ENCODE measurements at places on chromosomes 2 and 18.

GRCh38 chr18:26649193-26649543 is 100.8 kb upstream of the KCTD1 start:
- no peak for DNase-seq

- no peak for DNase-seq
These were observed 36.1 kb upstream of the TWIST2 start for GRCh38 chr2:238811759-238812158.

DNA sequence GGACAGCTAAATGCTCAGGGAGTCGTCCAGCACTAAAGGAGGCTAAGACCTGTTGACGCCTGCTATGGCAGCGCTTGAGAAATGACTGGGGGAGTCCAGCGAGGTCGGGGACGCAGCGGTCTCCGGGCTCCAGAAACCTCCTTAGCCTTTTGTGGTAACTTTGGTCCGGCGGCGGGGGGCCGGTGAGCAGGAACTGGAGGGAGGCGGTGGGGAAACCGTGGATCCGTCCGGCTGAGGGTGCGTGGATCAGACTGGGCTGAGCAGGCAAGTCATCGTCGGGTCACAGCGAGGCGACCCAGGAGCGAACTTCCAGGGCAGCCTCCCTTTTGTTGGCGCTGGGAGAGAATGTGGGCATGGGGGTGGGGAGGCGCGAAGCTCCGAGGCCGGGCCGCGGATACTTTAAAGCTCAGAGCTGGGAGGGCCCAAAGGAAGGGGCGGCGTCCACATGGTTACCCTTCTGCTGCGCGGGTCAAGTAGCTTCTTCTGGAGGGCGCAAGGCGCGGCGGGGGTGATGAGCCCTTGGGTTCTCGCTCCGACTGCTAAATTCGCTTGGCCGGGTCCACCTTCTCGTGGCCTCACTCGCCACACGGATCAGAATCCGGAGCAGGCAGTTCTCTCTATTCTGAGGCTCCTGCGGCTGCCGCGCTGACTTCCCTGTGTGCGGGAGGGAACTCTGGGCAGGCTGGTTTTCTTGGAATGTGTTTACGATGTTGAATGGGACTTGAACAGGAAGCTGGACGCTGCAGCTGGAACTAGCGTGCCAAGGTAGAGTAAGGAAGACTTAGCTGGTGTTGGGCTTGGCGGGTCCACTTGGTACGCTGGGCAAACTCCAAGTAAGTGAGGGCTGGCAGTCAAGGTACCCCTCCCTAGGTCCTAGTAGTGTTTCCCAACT is 920 bp downstream of the GULP1 start:
- no peak for DNase-seq

GRCh38 chr2:143029141-143029540 is 100.1 kb upstream of the ARHGAP15 start:
- no peak for DNase-seq

DNA sequence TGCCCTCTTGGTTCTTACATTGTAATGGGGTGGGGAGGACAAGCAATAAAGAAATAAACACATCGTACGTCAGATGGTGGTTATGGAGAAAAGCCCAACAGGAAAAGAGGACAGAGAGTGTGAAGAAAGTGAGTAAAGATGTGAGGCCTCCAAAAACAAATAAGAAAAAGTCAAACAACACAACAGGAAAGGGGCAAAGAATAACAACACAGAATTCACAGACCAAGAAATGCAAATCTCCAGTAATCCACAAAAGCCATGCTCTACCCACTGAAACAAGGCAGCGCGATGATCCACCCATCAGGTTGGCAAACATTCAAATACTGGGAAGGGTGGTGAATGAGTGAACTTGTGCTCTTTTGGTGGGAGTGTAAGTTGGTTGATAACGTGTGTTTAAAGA is 16.7 kb upstream of the DUSP2 start:
- no peak for DNase-seq

DNA sequence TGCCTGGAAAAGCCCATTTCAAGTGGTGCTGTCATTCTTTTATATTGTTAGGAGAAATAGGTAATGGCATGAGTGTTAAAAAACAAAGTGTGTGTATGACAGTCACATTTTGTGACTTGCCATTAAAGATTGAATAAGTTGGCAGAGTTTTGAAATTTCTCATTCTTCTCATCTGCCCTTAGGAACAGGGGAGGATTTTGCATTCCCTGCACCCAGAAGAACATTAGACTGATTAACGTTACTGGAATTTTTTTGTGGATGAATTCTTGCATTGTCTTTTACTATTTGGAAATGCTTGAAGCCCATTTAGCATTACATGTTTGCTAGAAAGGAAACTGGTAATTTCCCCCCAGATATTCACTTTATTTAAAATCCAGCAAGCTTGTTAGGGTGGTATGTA is 162.2 kb downstream of the BABAM2 start:
- no peak for DNase-seq

GRCh38 chr2:187915810-187916209 is 361.6 kb upstream of the TFPI start:
- no peak for DNase-seq

DNA sequence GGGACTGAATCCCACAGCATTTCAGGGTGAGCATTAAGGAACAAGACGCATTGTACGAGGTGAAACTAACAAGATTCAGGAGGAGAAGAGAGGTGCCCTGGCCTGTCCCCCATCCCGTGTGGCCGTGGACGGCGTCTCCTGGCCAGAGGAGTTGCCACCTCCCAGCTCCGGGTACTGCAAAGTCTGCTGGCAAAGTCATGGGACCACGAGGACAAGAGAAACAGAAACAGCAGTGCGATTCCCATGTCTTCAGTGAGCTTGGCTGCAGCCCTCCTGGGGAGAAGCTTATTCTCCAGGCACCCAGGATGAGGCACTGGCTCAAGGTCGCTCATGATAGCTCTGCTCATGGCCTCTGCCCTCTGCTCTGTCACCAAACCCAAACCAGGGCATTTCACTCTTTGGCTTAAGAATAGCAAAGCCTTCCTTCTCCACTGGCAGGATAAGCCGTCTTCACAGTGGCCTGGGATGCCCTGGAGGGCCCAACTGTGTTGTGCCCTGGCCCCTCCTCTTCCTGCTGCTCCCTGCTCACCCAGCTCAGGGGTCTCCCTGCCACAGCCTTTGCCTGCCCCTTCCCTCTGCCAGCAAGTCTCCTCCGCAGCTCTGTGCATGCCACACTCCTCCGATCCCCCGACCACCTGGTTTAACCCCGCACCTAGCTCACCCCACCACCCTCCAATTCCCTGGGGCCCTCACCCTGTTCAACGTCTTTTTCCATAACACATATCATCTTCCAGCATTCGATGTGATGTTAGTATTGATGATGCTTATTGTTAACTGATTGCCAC is 144.8 kb downstream of the PXDN start:
- DNase-seq, result no peak

GRCh38 chr2:201831469-201831868 is 25.1 kb downstream of the CDK15 start:
- no peak for DNase-seq

DNA sequence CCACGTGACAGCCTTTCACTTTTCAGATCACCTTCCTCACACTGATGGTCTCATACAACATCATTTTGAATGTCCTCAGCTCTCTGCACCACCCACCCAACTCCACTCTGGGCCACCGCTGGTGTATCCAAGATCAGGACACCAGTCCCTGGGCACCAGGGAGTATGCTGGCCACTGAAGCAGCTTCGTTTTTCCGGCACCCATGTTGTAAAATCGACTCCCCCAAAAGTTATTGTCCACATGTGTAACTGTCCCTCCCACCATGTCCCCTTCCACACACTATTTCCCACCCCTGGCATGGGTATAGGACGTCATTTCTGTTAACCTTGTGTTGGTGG is 96.4 kb downstream of the TGOLN2 start:
- DNase-seq, result no peak

GRCh38 chr2:127097841-127098651 is 8.9 kb downstream of the BIN1 start:
- DNase-seq, result no peak

DNA sequence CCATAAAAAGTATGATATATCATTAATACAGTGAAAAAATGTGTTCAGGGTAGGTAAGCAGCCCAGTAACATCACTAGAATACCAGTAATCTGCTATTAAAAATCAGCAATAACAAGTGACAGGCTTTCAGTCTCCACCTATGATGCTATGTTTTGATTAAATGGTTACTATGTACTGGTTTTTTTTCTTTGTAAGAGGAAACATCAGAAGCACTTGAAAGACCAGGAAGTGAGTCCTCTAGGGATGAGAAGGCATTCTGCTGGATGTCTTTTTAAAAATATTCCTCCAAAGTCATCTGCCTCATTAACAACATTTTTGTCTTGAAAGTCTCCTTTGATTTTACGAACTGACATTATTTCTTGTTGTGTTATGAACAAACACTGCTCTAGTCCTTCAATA is 136.0 kb upstream of the FAM98A start:
- no peak for DNase-seq

GRCh38 chr2:220744861-220745260 is 827.2 kb downstream of the EPHA4 start:
- no peak for DNase-seq

DNA sequence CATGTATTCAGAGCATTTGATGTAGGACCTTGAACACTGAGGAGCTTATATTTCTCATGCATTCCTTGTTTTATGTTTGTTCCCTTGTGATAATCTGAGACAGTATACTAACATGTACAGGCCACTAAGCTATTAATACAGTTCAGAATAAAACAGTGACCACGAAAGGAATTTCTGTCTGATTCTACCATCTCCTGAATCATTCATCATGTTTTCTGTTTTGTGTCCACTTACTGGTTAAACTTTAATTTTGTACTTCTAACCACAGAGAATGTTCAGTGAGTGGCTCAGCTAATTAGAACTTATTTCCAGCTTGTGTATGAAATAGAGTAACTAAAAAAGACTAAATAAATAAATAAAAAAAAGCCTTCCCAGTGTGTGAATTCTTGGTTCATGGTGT is 110.4 kb downstream of the LRP1B start:
- DNase-seq, result no peak

DNA sequence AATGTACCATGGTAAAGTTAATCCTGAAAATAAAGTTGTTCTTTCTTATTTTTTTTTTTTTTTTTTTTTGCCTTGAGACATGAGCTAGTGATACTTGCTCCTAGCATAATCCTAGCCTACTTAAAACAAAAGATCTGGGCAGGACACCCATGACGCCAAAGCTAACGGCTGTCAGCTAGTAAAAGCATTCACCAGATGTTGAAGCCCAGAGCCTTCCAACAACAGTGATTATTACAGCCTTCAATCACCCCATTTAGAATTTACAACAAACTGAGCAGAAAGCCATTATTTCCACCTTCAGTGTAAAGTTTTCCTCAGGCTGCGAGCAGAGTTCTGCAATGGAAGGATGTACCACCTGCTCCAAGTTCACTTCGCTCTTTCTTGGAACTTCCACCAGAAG is 259.5 kb downstream of the SP3 start:
- no peak for DNase-seq

GRCh38 chr2:217643789-217644301 is 358.9 kb downstream of the TNS1 start:
- no peak for DNase-seq

- no peak for DNase-seq
These were observed 61.0 kb downstream of the BIN1 start for GRCh38 chr2:127045792-127046501.

Measured in stimulated activated CD8-positive, alpha-beta memory T cell treated with anti-CD3 and anti-CD28 coated beads, Interleukin-4, amount 100 ng/mL, for 4 hours (primary cell).